ENCODE measurements at places on chromosomes 12 and 14. TPM values are rescaled to one million over a fixed set of nuclear protein-coding genes. Genes with fewer than 3 reads are reported as not detected.

Gene OR4K5
- not detected for total RNA-seq

Gene TPPP2
- total RNA-seq: not detected

Gene WBP11
- 24.3 TPM for total RNA-seq

Gene CACNA1C
- 96.2 TPM for total RNA-seq

Gene FAM181A
- total RNA-seq: not detected

Gene PIANP
- 0.92 TPM for total RNA-seq

Gene KRT8
- 565 TPM for total RNA-seq

Measured in gastroesophageal sphincter (tissue), 4 donors.